Heart right ventricle (tissue), 16 donors: ENCODE measurements at places on chromosomes 5 and 9. TPM values are rescaled to one million over a fixed set of nuclear protein-coding genes. Genes with fewer than 3 reads are reported as not detected.

The DDX46 gene
- total RNA-seq, result 27.6 TPM

- H3K4me1 ChIP-seq, result no peaks in the 10 kb centered on the region
- no peaks in the 10 kb centered on the region for H3K27me3 ChIP-seq
- no peak overlapping the region for H3K27ac ChIP-seq
- H3K4me3 ChIP-seq, result no peak overlapping the region
- DNase-seq, result no peak
Observed at GRCh38 chr9:116990592-116990991, 303.5 kb downstream of the TRIM32 start.

DNA sequence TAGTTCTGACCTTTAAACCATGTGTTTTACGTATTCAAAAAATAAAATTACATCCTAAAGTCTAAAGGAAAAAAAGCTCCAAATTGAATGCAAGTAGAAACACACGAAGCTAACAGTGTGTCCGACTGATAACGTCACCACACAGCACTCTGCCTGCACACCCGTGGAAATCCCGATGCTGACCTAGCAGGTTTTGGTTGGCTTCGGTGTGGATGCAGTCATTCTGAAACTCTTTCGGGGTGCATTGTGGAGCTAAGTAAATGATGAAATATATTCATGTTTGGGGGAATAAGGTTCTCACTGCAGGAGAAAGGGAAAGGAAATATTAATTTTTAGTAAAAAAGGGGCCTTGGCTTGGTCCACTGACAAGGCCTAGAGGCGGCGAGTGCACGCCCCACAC lies 2.0 kb downstream of the RASGEF1C start:
- H3K27ac ChIP-seq, result no peak overlapping the region
- H3K27me3 ChIP-seq, result peaks cover 38% of the 10 kb centered on the region
- no peak overlapping the region for H3K4me3 ChIP-seq
- H3K4me1 ChIP-seq, result no peaks in the 10 kb centered on the region

- DNase-seq, result peak; percentile 62
- no peaks in the 10 kb centered on the region for H3K36me3 ChIP-seq
- H3K27me3 ChIP-seq, result no peaks in the 10 kb centered on the region
- peak overlapping the region; percentile 80 for H3K4me3 ChIP-seq
- H3K27ac ChIP-seq, result peak overlapping the region; percentile 96
Observed at GRCh38 chr5:149730620-149731331, 666 bp downstream of the PPARGC1B start.

DNA sequence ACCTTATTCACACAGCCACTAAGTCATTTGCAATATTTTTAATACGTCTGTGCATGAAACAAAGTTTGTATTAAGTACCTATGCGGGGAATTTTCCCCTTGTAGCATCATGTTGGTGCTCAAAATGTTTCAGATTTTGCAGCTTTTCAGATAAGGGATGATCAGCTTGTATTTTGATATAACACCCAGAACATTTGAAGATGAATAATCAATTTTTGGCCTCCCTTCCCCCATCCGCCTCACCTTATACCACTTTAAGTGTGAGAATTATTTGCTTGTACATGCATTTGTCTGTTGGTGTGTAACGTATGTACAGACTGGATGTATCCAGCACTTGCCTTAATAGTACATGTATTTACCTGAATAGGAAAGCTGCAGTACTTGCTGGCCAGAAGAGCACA lies 1.7 kb downstream of the JAK2 start:
- H3K27ac ChIP-seq, result no peak overlapping the region
- H3K27me3 ChIP-seq, result no peaks in the 10 kb centered on the region
- no peak for DNase-seq
- no peaks in the 10 kb centered on the region for H3K4me1 ChIP-seq

DNA sequence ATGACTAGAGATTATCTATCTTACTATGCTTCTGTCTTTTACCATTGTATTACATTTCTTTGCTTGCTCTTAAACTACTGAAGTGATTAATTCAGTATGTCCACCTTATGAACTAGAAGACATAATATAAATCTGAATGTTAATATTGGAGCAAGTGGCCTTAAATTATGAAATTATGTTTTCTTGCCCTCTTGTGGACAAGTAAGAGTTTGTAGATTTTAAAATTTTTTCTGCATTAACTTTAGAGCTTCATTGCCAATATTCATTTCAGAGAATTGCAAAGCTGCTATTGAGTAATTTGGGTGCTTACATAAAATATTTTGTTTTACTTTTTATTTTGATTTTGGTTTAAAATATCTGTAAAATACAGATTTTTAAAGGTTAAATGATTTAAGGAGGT lies 55.3 kb downstream of the RANBP17 start:
- no peaks in the 10 kb centered on the region for H3K4me1 ChIP-seq
- DNase-seq, result no peak
- H3K27ac ChIP-seq, result no peak overlapping the region
- H3K27me3 ChIP-seq, result no peaks in the 10 kb centered on the region
- no peak overlapping the region for H3K4me3 ChIP-seq

GRCh38 chr9:128215491-128216409 lies 12.6 kb downstream of the DNM1 start:
- H3K27me3 ChIP-seq, result peaks cover 5% of the 10 kb centered on the region
- H3K36me3 ChIP-seq, result no peaks in the 10 kb centered on the region
- DNase-seq, result no peak
- peak overlapping the region; percentile 62 for H3K27ac ChIP-seq
- peaks cover 13% of the 10 kb centered on the region for H3K4me1 ChIP-seq

- H3K27ac ChIP-seq, result no peak overlapping the region
- no peak for DNase-seq
- H3K27me3 ChIP-seq, result no peaks in the 10 kb centered on the region
- H3K36me3 ChIP-seq, result no peaks in the 10 kb centered on the region
- no peak overlapping the region for H3K4me3 ChIP-seq
Observed at GRCh38 chr5:125422342-125422741, 675.9 kb upstream of the ZNF608 start.

- no peak for DNase-seq
- no peak overlapping the region for H3K27ac ChIP-seq
- peaks cover 67% of the 10 kb centered on the region for H3K36me3 ChIP-seq
- H3K4me1 ChIP-seq, result no peaks in the 10 kb centered on the region
- H3K4me3 ChIP-seq, result no peak overlapping the region
Observed at GRCh38 chr5:43643750-43644149, 40.8 kb downstream of the NNT start.

DNA sequence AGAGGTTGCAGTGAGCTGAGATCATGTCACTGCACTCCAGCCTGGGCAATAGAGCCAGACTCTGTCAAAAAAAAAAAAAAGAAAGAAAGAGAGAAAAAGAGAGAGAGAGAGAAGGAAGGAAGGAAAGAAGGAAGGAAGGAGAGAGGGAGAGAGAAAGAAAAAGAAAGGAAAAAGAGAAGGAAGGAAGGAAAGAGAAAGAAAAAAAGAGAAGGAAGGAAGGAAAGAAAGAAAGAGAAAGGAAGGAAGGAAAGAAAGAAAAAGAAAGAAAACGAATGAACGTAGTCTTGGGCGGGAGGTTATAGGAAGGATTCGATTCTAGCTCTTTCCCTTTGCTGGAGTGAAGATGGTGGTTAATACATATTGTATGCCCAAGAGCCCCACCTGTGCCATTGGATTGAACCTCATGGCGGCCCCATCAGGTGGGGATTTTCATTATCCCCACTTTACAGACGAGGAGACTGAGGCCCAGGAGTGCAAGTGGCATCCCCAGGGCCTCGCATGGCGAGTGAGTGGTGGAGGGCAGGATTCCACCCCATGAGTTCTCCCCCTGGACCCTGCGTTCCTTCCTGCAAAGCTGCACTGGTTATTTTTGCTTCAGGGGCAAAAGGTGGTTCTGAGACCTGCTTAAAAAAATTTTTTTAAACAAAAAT lies 80.9 kb upstream of the ASS1 start:
- H3K4me3 ChIP-seq, result no peak overlapping the region
- no peaks in the 10 kb centered on the region for H3K36me3 ChIP-seq
- H3K27me3 ChIP-seq, result no peaks in the 10 kb centered on the region
- H3K27ac ChIP-seq, result no peak overlapping the region

DNA sequence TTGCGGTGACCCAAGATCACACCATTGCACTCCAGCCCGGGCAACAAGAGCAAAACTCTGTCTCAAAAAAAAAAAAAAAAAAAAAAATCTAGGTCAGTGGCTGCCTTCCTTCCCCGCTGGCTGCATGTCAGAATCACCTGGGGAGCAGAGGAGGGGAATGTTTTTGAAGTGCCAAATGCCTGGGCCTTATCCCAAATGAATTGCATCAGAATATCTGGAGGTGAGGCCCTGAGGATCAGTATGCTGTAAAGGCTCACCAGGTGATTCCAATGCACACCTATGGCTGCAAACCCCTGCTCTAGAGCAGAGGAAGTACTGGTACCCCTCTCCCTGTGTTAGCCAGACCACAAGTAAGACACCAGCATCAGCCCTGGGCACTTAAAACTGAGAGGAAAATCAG lies 44.7 kb upstream of the GABRP start:
- no peaks in the 10 kb centered on the region for H3K36me3 ChIP-seq
- H3K27me3 ChIP-seq, result no peaks in the 10 kb centered on the region
- no peak overlapping the region for H3K27ac ChIP-seq
- H3K4me3 ChIP-seq, result no peak overlapping the region
- H3K4me1 ChIP-seq, result no peaks in the 10 kb centered on the region
